ENCODE measurements at places on chromosomes 4 and X.

DNA sequence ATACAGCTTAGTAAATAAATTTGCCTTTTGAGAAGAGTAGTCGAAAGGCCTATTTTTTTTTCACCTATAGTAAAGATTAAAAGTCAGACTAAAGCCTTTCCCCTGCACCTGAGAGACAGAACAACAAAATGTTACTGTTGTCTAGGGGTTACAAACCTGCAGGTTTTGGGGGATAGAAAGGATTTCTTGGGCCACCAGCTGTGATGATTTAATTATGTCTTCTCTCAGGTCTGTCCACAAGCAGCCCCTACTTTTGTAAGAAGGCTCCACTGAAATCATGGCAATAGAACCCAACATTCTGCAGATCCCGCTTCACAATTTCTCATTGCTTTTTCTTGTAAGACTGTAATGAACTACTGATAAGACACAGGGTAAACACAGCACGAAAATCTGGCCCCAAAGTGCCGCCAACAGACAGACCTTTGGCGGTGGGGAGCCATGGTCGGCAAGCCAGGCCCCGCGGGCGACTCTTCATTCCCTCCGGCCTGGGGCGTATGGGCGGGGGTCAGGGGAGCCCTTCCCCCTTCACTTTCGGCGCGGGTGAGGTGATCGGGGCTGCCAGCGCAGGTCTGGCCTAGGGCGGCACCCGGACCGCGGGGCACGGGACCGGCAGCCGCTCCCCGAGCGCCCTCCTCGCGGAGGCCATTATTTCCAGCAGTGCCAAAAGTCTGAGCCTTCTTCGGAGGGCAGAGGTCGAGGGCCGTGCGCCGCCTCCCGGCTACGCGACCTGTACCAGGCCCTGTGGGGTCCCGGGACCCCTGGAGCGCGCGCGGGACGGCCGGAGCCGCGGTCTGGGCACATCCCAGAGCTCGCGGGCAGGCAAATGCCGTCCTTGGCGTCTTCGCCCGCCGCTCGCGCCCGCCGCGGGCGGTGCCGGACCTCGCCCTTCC is 812 bp upstream of the KDM6A start:
- ATAC-seq: peak; percentile 15

DNA sequence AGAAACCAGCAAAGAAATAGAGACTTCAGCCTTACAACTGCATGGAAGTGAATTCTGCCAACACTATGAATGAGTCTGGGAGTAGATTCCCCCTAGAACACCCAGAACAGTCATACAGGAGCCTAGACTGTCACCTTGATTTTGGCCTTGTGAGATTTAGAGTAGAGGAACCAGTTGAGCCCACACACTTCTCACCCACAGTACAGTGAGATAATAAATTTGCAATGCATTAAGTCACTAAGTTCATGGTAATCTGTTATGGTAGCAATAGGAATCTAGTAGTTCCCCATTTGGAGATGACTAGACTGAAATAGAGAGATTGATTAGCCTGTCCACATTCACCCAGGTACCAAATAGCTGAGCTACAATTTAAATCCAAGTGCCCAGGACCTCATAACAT is 59.0 kb downstream of the FAM13A start:
- ATAC-seq: no peak

GRCh38 chrX:50068893-50069292 is 131.9 kb downstream of the AKAP4 start:
- ATAC-seq: no peak

DNA sequence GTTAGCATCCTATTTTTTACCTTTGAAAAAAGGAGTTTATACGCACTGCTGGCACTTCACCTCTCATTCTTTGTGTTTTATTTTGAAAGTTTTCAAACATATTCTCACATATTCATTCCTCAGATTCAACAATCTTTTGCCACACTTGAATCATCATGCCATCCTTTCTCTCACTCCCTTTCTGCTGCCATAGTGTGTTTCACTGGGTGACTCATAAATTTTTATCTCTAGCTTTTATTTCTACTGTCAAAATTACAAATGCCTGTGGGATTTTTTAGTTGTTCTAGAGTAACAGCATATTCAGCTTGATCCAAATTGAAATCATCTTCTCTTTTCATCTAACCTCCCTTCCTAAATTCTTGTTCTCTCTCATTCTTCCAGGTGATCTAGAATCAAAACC is 28.0 kb downstream of the MFSD8 start:
- ATAC-seq: no peak

DNA sequence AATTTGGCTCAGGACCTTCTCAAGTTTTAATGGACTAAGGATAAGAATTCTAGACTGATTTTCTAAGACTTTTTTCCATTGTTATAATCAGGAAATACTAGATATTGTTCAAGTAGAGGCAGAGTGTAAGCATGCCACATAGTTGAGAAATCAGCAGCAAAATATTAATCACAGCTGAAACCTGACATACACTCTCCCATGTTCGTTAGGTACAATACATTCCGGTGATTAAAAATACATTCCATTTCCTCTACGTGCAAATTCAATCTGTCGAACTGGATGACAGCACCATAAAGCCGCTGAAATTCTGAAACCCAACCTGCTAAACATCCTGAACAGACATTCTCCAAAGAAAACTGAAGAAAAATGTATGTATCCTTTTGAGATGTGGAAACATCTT is 587.6 kb upstream of the DIPK2B start:
- no peak for ATAC-seq

- peak; percentile 48 for ATAC-seq
Observed at GRCh38 chr4:85498068-85498733, 23.3 kb downstream of the ARHGAP24 start.

DNA sequence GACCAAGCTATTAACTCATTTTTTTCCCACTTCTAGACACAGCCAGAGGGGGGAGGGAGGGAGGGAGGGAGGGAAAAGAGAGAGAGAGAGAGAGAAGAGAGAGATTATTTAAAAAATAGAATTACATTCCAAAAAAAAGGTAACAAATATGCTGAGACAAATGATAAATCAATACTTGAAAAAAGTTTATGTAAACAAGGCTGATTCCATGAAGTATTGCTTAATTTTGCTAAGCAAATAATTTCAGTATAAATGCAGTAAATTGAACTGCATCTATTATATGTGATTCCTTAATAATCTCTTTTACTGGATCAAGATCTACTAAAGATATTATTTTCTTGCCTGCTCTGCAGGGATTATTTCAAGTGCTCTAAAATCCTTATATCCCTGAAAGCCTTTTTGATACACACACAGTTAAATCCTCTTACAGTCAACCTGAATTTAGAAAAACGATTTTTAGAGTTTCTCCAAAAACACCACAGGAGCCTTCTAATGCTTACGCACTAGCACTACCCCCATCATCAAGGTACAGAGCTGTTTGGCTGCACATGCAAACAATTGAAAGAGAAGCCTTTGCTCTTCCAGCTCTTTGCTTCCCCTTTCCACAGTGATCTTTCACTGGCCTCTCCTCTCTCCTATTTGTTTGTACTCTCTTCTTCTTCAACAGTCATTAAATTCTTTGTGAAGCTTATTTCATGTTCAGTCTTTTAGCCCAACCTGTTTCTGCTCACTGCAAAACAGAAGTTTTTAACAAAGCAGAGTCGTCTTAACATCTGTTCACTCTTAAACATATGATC is 426.3 kb upstream of the FAM241A start:
- no peak for ATAC-seq

DNA sequence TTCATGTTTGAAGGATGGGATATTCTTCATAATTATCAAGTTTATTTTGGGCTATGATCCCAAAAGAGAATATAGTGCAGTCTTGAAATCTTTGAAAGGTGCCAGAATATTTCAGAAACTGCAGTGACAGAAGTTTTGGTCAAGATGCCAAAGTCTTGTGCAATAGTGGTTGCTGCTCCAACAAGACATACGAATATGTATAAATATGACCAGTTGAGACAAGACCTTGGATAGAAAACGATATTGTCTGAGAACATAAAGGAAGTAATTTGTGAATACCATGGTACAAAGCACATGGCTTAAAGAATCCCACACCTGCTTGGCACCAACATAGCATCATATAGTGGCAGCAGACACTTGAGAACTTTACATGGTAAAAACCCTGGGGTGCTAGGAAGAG is 48.6 kb upstream of the AMELX start:
- no peak for ATAC-seq

DNA sequence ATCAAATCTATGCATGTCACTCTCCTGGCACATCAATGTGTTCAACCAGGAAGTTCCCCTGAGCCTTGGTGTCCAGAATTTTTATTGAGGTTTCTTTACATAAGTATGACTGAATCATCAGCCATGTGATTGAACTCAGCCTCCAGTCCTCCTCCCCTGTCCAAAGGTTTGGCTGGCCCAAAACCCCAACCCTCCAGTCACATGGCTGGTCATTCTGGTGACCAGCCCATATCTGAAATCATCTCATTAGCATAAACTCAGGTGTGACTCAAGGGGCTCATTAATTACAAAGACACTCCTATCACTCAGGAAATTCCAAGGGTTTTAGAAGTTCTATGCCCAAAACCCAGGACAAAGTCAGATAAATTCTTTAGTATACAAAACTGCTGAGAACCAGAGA is 20.6 kb upstream of the SUPT20HL2 start:
- ATAC-seq: no peak

DNA sequence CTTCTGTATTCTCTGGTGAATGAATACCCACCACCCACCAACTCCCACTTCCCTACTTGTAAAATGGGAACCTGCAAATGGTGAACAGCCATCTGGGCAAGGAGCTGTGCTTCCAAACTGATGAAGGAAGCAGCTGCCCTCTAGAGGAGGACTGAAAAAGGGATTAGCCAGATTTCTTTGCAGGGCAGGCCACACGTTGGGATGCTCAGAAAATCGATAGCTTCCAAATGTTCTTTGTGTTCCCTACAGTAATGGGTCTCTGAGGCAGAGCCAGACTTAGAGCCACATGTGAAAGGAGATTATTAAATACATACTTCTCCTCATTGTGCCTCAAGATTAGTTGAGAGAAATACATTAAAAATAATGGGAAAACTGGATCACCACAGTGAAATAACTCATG is 39.3 kb upstream of the LPAR4 start:
- ATAC-seq: no peak

GRCh38 chr4:184450045-184450444 is 24.3 kb downstream of the IRF2 start:
- ATAC-seq: no peak

- no peak for ATAC-seq
Observed at GRCh38 chrX:135477576-135477975, 42.9 kb upstream of the INTS6L start.

GRCh38 chr4:152850377-152850776 is 70.6 kb downstream of the ARFIP1 start:
- no peak for ATAC-seq

DNA sequence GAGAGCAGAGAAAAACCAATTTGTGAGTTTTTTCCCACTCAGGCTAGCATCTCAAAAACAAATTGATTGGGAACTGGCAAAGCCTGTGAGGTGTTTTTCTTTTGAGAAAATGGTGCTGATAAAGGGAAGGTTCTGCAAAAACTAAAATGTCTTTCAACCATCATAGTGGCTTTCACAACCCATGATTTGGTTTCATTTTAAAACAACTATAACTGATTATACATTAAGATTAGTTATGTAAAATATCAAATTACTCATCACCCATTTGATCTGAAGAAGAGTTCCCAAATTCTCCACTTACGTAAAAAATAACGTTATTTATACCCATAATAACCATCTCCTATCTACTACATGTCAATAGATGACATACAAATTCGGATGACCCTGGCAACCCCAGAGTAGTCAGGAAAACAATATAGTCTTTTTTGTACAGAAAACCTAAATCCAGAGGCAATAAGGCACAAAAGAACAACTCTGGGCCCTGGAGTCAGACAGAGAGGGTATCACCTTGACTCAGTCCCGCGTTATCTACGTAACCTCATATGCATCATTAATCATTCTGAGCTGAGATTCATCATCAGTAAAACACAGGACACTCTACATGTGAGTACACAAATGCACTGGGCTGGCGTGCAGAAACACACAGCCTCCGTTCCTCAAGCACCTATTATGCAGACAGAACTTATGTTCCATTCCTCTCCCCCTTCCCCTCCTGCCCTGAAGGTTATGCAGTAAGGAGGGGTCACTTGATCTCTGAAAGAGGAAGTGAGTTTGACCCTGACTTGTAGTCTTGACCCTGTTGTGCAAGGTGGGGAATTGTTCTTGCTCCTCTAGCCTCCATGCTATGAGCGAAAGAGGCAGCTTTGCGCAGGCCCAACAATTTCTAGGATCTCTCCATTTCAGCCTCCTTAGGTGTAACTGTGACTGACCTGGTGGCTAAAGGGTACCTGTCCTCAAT is 82.2 kb downstream of the SLC9A7 start:
- ATAC-seq: peak; percentile 99

GRCh38 chr4:80361329-80361900 is 25.9 kb downstream of the CFAP299 start:
- ATAC-seq: no peak

- no peak for ATAC-seq
Observed at GRCh38 chr4:123587983-123588494, 191.4 kb downstream of the SPRY1 start.

DNA sequence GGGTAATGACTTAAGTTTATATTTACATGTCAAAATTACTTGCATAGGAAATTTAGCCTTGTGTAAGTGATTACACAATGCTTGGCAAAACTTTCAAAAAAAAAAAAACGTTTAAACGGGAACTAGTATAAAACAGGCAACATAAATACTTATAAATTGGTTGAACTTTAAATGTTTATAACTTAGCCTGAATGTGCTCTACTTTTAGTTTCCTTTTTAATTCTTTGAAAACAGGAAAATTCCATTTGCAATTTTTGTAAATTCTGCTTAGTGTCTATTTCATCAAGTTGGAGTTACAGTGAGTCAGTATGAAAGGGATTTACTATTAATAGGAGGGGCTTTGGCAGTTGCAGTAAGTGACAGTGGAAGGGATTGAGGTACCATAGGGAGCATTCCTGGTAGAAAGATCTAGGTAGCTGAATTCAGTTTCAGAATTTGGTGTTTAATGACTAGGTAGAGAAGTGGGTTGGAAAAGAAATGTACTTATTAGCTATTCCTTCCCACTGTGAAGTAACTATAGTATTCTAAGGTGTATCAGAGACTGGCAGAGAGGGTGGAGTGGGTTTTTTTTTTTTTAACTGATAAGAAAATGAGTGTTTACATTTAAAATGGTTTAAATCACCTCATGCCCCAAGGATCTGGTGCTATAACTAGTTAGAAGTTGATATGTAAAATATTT is 2.8 kb downstream of the STAG2 start:
- no peak for ATAC-seq

- ATAC-seq: no peak
Observed at GRCh38 chr4:108117418-108118182, 51.1 kb downstream of the LEF1 start.

DNA sequence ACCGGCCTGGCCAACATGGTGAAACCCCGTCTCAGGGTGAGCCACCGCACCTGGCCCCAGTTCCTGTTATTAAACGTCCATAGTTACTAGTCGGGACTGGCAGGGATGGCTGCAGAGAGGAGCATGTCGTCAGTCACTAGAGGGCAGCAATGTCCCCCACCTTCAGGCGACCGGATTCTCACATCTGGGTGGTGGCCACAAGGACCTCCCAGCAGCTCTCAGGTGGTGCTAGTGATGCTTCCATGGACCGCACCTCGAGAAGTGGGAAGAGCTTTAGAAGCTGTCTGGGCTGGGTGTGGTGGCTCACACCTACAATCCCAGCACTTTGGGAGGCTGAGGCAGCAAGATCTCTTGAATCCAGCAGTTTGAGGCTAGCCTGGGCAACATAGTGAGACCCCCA is 13.3 kb upstream of the IL3RA start:
- ATAC-seq: peak; percentile 72

Data from activated CD4-positive, CD25-positive, alpha-beta regulatory T cell treated with anti-CD3 and anti-CD28 coated beads, Interleukin-2, amount 50 U/mL, for 24 hours (primary cell).